Activated naive CD4-positive, alpha-beta T cell treated with anti-CD3 and anti-CD28 coated beads, Interleukin-2, amount 50 U/mL, for 16 hours (primary cell): ENCODE measurements at places on chromosomes 12 and 14.

- DNase-seq, result no peak
Observed at GRCh38 chr12:119990382-119990874, 1.4 kb downstream of the BICDL1 start.

- no peak for DNase-seq
Observed at GRCh38 chr12:94309373-94309772, 150.3 kb downstream of the CEP83 start.

DNA sequence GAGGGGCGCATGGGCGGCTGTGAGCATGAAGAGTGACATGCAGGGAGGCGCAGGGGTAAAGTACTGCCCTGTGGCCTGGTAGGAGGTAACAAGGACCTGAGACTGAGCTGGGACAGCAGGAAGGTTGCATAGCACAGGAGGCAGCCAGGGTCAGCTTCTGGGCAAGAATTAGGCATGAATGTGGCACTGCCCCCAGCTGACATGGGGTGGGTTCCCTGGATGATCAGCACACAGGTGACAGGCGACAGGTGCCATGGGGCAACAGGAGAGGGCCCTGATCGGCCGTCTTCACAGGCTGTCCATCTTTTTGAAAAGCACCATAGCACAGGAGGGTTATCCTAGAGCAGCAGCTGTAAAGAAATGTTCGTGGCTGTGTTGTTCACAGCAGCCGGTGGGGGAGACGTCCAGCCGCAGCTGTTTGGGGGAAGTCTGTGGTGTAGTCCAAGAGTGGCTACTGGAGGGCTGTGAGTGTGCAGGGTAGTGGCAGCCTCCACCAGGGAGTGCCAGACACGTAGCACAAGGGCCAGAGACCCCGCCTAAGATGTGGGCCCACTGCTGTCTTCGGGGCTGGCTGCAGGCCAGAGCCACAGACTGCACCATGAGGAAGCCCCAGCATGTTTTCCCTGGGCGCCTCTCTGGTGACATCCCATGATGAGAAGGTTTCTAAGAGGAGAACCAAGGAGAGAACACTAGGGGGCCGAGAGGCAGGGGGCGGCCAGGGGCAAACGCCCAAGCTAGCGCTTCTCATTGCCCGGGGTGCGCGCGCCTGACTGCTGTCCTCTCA lies 8.4 kb downstream of the CLBA1 start:
- no peak for DNase-seq

DNA sequence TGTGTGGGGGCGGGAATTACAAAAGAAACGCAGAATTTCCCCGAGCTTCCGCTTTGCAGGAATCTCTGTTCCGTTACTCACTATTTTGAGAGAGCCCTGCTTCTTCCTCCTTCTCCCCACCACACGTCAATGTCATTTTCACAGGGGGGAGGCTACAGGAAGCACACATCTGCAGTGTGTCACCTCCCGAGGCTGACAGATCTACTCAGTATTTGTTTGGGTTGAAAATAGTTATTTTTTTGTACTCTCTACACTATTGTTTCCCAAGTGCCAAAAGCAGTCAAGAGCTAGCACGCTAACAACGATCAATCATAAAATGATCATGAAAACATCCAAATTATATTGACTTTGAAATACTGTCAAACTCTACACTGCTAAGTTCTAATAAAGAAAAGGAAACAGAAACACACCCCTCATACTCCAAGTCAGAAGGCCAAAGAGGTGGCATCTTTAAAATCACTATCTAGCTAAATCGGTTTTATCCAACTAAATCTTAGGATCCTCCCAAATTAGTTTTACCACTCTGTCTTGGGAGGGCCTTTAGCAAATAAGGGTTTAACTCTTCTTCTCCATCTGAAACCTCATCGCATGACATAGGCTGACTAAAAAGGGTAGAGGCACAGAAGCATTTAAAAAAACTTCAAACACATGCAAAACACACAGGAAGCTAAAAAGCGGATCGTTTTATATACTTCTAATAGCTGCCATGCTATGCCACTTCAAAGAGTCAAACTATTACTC lies 51.8 kb downstream of the FOXN3 start:
- peak; percentile 65 for DNase-seq

DNA sequence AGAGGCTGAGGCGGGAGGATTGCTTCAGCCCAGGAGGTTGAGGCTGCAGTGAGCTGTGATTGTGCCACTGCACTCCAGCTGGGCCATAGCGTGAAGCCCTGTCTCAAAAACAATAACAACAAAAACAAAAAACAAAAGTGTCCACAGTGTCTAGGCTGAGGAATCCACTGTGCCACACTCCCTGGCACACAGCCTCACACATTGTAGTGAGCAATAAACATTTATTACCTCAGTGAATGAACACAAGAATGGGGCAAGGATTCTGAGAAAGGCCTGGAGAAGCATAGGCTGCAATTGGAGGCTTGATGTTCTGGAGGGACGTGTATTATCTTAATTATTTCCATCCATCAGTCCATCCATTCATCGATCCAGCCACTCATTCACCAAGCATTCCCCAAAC lies 17.1 kb upstream of the P2RX7 start:
- no peak for DNase-seq

DNA sequence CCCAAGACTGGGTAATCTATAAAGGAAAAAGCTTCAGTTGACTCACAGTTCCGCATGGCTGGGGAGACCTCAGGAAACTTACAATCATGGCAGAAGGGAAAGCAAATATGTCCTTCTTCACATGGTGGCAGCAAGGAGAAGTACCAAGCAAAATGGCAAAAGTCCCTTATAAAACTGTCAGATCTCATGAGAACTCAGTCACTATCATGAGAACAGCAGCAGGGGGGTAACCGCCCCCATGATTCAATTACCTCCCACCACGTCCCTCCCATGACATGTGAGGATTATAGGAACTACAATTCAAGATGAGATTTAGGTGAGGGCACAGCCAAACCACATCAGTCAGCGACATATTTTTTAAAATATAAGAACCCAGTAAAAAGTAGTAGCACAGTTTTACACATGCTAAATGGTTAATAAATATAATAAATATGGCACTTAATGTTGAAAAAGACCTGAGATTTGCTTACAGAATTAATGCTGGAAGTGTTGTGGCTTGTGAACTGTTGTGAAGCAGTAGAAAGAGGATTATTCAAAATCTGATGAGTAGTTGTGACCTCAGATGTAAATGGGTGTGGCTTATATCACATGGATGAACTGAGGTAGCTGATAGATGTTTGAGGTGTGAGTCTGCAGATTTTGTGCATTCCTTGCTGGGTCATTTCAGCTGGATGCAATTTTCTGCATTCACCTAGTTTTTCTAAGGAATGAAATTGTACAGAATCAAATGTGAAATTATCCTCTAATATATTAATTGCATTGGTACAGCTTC lies 46.9 kb upstream of the CHPT1 start:
- DNase-seq, result no peak

DNA sequence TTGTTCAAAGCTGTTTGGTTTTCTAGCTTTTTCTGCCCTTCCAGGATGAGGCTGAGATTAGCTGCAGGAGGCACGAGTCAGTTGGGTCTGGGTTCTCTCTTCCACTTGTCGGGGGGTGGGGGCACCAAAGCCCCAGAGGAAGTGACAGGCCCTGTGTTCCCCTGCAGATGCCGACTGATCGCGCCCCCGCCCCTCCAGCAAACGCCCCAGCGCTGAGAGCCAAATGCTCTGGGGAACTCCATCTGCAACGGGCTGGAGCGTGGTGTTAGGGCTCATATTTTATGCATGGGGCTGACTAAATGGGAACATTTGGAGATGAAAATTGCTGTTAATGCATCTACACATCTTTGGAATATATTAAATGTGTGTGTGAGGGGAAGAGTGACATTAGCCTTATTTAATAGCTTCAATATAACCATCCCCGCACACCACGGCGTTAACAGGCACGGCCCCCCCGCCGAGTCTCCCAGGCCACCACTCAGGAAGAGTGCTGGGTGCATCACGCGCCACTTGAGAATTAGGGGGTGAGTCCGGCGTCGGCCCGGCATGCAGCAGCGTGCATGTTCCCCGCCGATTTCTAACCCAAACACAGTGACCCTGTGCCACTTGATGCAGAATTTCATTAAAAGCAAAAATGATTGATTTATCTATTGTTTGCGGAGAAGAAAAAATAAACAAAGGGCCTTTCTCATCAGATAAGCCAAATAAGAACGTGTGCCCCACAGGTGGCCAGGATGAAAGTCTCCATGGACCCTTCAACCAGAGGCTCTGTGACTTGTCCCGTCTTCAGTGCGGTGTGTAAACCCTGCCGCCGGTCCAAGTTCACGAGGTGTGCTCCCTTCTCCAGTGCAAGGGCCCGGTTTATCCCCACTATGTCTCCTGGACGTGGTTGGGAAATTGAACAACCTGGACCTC lies 165.0 kb upstream of the RTL1 start:
- DNase-seq, result peak; percentile 4

- peak; percentile 59 for DNase-seq
Observed at GRCh38 chr14:99603471-99604277, at the start of gene CCDC85C. CCDC85C (minus strand) TSS chr14:99604207; CDS start chr14:99603959, 248 bp downstream.

- DNase-seq, result no peak
Observed at GRCh38 chr14:68822132-68822651, 29.3 kb upstream of the ZFP36L1 start.

DNA sequence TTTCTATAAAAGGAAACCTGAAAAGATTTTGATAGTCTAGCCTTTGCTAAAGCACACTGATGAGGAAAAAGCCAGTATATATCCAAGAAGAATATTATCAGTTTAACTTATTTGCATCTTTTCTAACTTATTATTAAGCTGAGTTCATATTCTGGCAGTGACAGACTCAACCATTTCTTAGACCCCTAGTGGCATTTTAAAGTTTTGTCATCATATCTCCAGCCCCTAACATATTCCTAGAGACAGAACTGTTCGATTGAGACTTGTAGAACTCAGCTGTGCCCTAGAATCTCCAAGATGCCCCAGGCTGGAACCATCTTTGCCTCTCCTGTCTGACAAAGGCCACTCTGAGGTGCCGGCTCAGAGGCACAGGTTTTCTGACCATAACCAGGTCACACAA lies 365.6 kb downstream of the NELL2 start:
- no peak for DNase-seq

- no peak for DNase-seq
Observed at GRCh38 chr14:65173973-65174693, 71.8 kb upstream of the MAX start.

DNA sequence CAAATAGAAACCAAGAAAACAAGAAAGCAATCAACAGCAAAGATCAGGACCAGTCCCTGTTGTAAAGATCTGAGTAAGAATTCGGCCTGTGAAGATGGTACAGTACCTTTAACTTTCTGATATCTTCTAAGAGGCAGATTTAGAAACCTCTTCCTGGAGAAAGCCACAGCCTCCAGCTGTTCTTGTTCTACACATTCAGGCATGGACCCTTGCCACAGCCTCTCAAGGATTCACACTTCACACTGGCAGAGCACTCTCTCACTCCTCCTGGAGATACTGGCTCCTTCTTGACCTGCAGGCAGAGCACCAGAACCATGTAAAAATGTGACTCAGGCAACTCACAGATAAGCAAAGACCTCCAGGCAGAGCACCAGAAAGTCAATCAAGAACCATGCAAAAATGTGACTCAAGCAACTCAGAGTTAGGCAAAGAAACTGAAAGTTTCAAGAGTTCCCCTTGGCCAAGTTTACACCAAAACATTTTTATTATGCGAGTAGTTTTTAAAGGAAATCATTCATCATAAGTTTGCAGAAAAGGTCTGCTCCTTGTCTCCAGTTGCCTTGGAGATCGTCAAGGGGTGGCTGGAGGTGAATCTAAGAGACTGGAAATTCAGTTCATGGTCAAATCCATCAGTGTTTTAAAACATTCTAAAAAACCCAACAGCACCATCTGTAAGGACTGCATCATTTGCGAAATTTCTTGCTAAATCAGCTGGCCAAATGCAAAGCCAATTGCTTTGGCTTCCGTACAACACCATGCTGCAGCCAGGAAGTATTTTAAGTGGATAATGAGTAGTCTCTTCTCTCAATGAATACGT lies 119.3 kb upstream of the MDM1 start:
- peak; percentile 34 for DNase-seq

GRCh38 chr12:95322326-95322725 lies 104.7 kb downstream of the VEZT start:
- no peak for DNase-seq

DNA sequence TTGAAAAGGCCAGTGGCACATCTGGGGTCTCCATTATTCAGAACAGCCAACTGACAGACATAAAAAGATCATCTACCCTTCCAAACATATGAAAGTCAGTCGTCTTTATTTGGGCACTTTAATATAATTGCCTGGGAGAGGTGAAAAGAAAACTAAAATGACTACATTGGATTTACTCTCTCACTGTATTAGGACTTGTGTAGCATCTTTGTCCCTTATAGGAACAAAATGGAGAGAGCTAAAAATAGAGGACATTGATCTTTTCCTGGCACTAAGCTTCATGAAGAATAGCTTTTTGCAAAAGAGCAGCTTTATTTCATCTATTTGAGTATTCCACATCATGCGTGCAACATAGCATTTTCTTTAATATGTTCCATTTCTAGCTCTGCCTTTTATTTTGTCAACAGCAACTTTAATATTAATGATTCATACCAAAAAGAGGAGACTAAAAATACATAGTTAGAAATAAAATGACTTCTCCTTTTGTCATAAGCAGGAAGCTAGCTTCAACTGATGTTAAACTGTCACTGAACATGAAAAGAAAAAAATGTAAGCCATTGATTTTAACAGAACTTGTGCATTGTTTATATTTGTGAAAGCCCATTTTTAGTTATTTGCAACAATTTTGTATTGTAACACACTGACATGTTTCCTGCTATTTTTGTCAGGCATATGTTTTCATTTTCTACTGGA lies 254.6 kb downstream of the SEC23A start:
- no peak for DNase-seq

DNA sequence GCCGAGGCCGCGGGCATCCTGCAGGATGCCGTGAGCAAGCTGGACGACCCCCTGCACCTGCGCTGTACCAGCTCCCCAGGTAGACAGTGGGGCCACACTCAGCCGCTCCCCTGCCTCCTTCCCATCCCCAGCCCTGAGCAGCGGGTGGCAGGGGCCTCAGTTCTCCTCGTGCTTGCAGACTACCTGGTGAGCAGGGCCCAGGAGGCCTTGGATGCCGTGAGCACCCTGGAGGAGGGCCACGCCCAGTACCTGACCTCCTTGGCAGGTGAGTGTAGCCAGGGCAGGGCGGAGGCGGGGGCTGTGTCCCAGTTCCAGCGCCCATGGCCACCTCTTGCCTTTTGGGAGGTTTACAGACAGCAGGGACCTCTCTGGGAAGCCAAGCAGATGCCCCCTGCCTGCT lies 22.9 kb downstream of the HIP1R start:
- DNase-seq, result no peak

DNA sequence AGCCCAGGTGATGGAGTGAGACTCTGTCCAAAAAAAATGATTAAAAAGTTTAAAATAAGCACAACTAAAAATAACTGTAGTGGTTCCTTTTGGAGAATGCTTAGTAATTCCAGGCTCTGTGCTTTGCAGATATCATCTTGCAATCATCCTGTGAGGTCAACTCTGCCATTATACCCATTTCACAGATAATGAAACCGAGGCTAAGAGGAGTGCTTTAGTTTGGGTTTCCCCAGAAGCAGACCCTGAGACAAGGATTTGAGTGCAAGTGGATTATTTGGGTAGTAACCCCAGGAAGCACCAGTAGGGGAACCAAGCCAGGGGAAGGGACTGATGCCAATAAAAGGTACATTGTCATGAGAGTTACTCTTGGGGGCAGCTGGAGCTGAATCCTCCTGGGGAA lies 44.7 kb downstream of the RIN3 start:
- DNase-seq, result no peak

GRCh38 chr12:90858252-90858651 lies 96.7 kb downstream of the CCER1 start:
- DNase-seq, result no peak
